ENCODE measurements at places on chromosomes 16 and 17.

- DNase-seq, result no peak
These were observed 1.8 kb upstream of the RBFOX3 start for GRCh38 chr17:79612468-79613194.

DNA sequence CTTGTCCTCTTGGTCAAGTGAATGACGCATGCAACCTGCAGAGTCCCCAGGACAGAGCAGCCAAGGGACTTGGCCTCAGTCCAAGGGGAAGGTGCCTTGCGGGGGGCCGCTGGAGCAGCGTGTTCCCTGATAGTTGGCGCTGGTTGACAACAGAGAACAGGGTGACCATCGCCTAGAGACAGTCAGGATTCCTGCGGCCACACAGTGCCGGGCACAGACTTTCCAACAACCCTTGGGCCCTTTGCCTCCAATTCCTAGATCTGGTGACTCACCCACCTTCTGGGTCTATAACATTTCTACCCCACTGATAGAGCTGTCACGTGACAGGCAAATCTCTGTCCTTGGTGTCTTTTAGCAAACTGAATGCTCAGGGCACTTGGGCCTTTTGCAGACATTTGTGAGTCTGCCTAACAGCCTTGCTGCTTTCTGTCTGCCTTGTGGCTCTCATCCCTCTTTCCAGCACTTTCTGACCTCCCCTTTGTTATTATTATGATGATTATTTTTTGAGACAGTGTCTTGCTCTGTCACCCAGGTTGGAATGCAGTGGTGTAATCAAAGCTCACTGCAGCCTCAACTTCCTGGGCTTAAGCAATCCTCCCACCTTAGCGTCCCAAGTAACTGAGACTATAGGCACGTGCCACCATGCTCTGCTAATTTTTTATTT is 11.9 kb upstream of the TEDC2 start:
- no peak for DNase-seq

DNA sequence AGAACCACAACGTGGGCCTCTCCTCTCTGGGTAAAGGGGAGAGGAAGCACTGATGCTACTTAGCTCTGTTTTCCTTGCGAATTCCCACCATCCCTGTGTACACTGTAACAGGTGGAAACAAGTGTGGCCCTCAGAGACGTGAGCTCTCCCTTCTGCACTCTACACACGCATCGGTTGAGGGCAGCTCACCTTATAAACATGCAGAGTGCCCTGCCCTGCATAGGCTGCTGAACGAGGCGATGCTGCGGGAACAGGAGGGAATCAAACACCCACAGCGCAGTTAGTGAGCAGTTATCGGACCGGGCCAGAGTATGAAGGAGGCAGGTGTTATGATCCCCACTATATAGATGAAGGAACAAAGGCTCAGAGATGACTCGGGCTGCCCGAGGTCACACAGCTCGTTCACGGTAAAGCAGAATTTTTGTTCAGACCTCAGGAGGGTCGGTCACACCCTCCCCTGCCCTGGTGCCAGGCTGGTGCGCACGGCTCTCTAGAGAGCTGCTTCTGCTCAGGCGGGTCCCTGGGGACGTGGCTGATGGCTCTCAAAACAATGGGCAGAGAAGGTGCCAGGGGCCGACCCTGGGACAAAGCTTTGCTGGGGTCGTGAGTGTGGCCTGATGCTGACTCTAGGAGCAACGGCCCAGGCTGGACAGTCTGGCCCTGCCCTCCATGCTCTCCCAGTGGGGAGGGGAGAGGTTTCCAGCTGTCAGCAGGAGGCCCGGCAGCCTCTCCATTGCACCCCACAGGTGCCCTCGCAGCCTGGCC is 68.5 kb downstream of the RPH3AL start:
- no peak for DNase-seq

DNA sequence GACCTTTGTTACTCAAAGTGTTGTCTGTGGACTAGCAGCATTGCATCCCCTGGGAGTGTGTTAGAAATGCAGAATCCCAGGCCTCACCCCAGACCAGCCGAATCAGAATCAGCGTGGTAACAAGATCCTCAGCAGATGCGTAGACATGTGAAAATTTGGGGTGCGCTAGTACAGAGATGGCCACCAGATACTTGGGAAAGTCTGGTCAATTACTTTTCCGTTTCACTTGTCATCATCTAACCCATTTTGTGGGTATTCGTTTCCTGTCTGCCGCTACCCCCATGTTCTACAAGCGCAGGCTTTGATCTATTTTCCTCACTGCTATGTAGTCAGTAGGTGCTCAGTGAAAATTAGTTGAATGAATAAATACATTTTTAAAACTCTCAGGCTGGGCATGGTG is 33.1 kb upstream of the HERPUD1 start:
- no peak for DNase-seq
